Panc1 (cell line): ENCODE measurements at places on chromosomes 4 and X. TPM values are rescaled to one million over a fixed set of nuclear protein-coding genes. Genes with fewer than 3 reads are reported as not detected.

DNA sequence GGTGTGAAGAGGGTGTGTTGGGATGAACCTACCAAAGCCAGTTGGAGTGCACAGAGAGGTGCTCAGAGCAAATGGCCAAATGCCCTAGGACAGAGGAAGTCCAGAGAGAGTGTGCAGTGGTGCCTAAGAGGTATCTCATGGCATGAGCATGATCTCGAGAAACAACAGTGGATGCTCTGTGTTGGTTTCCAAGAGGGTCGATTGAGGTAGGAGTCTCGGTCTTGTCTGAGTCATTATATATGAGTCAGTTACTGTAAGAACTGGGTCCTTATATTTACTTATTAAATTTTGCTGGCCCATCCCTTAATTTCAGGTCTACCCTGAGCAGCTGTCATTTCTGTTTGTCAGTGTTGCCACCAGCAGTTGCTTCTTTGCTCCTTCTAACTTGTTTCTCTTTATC is 86.6 kb upstream of the TMEM150C start:
- no peaks in the 10 kb centered on the region for H3K36me3 ChIP-seq
- DNase-seq: no peak
- H3K4me1 ChIP-seq: no peaks in the 10 kb centered on the region
- H3K27me3 ChIP-seq: no peaks in the 10 kb centered on the region
- no peak overlapping the region for H3K4me3 ChIP-seq
- no peak overlapping the region for H3K27ac ChIP-seq

- no peaks in the 10 kb centered on the region for H3K4me1 ChIP-seq
- no peak for DNase-seq
- H3K27ac ChIP-seq: no peak overlapping the region
Observed at GRCh38 chrX:132716006-132716405, 227.2 kb upstream of the MBNL3 start.

The RNF150 gene
- 1.3 TPM for total RNA-seq

The STEEP1 gene
- total RNA-seq: 42.2 TPM
